ENCODE measurements at places on chromosomes 1 and 21.

DNA sequence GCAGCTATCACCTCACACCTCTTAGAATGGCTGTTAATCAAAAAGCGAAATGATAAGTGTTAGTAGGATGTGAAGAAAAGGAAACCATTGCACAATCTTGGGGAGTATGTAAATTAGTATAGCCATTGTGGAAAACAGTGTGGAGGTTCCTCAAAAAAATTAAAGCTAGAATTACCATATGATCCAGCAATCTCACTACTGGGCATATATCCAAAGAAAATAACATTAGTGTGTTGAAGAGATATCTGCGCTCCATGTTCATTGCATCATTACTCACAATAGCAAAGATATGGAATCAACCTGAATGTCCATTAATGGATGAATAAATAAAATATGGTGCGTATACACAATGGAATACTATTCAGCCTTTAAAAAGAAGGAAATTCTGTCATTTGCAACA lies 68.9 kb downstream of the SNRPE start:
- DNase-seq = no peak

DNA sequence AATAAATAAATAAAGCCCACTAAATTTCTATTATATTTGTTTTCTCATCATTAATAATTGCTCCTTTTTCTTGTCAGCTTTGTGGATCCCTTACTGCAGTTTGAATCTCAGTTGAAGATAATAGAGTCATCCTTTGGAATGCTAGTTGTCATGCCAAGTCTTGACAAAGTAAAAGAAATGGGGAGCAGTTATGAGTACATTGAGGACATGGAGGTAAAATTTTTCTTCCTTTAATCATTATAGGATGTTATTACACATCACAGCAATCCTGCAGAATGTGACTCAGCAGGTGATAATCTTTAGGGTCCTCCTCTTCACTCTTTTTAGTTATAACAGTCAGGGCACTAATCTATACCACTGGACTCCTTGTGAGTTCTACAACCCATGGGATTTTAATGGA lies 24.1 kb downstream of the MROH9 start:
- no peak for DNase-seq

- peak; percentile 18 for DNase-seq
These were observed 670 bp downstream of the COX20 start for GRCh38 chr1:244836135-244836521.

DNA sequence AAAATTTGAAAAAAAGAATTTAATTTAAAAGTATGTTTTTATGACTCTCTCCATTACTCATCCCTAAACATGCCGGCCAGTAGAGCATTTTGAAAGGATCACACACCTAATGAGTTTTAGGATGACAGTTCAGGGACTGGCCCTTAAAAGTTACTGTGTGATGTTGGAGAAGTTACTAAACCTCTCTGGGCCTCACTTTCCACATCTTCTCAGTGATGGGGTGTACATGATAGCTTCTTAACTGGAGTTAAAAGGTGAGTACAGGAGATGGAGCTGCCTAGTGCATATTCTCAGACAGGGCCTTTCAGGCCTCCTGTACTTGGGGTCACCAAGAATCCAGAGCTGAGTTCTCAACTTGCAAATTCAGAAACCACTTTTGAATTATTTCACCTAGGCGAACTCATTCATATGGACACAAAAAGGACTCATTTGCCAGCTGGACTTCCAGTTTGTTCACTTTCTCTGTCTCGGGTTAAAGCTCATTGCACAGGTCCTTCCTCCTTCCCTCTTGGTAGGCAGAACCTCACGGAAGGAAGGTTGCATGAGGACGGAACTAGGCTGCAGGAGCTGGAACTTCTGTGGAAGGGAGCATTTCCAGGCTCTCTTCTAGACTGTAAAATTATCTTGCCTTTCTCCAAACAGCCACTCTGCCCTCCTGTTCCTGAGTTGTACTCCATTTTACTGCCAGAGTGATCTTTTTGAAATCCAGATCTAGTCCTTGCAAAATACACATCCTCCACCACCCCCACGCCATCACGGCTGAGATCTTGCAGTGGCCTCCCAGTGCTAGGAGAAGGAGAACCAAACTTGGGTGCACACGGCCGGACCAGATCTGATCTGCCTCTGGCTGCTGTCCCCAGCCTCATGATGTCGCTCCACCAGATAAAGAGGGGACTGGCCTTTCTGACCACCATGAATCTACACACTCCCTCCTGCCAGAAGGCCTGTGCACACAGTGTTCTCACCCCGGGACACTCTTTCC lies 4.3 kb upstream of the SLC30A1 start:
- no peak for DNase-seq

DNA sequence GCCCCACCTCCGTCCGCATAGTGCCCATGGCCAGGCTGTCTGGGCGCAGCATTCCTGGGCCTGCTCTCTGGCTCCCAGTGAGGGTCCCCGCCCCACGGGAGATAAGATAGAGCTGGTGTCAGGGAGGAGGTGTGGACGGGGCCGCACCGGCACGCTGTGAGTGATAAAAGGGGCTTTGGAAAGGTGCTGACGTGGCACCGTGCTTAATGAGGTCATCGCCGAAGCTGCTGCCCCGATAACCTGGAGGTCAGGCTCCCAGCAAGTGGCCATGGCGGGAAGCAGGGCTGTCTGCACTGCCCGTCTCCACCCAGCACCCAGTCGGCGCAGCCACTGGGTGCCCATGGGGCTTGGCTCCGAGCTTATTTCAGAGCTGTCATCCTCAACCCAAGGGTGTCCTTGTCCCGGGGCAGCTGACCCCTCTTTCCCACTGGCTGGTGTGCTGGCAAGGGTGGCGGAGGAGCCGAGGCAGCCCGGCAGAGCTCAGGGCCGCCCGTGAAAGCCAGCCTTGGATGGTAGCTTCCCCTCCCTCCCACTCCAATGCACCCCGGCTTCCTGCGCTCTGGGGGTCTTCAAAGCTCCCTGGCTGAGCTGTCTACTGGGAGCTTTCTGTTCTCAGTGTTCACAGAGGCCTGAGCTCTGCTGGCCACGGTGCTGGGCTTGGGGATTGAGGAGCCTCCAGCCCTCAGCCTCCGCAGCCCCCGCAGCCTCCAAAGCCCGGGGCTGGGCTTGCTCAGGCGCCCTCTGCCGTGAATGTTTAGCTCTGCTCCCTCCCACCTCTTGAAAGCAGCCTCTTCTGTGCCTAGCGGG lies 105.1 kb upstream of the ARHGEF16 start:
- no peak for DNase-seq

DNA sequence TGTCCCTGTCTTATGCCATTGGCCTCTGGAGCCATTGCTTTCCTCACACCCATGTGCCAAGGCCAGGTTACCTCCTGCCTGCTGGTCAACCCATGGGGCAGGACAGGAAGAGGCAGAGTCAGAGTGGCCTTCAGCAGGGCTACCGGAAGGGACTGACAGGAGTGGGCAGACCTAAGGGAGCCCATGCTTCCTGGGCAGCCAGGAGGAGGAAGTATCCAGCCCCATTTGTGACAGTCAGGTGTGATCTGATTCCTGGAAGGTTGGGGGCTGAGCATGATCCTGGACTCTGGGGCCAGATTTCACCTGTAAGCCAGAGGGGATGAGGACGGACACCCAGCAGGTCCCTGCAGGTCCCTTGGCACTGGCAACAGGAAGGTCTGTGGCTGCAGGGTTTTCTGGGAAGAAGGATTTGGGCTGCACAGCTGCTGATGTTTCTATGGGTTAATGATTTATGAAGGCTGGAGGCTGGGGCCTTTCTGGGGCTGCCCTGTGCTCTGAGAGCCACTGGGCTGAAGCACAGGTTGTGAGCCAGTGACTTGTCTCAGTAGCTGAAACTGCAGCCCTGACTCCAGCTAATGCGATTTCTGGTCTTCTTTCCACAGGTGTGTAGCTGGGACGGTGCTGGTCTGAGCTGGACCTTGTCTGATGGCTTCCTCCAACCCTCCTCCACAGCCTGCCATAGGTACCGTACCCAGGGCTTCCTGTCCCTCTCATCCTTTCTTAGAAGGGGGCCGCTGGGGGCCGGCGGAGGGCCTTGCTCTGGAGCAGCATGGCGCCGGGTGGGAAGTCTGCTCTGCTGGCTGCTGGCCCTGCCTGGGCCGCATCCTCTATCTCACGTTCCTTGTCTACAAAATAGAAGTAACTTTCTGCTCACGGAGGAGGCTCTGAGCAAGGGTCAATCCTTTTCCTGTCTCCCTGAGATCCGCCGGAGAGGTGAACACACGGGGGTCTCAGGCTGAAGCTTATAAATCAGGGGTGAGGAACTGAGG lies 40.7 kb downstream of the ARHGEF10L start:
- DNase-seq = no peak

DNA sequence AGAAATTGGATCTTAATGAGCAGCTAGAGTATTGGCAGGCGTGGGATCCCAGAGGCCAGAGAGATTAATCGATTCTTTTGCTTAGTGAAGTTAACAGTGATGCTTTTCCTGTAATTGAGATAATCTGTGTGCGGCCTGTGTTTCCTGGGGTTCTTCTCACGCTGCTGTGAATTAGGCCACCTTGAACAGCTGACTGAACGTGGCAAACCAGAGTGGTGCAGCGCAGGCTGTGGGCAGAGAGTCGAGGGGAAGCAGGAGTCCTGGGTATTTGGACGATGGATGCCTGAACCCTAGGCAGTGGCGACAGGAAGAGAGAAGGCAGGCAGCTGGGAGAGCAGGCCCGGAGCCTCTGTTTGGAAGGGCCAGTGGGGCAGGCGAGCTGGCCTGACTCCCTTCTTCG lies 51.7 kb downstream of the RYR2 start:
- no peak for DNase-seq

DNA sequence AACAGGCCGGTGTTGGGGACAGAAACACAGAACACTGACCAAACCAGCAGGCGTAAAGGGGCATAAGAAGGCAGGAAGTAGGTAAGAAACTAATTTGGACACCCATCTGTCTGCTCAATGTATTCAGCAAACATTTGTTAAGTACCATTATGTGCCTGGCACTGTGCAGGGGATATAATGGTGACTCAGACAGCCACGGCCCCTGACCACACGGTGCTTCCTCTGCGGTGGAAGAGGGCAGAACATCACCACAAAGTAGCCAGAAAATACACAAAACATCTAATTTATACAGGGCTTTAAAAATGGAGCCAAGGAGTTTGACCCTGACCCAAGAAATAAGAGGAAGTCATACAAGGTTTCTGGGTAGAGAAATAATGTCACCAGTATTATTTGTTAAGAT lies 12.9 kb downstream of the DNAJC11 start:
- DNase-seq = no peak

Data from CD4-positive, alpha-beta T cell treated with Interleukin-2 at 100 ng/mL for 4 hours (primary cell).